ENCODE measurements at places on chromosomes 12 and 14. TPM values are rescaled to one million over a fixed set of nuclear protein-coding genes. Genes with fewer than 3 reads are reported as not detected.

ALDH2 gene
- 1.9 TPM for total RNA-seq

SLC38A4 gene
- total RNA-seq = not detected

SIX6 gene
- not detected for total RNA-seq

GRCh38 chr14:22803687-22803974, 11.6 kb downstream of the SLC7A7 start:
- no peak for DNase-seq

- peak; percentile 49 for DNase-seq
Measured at GRCh38 chr12:56634242-56634836, 4.2 kb upstream of the BAZ2A start.

GRCh38 chr14:57486767-57487379, 6.8 kb downstream of the CCDC198 start:
- no peak for DNase-seq

DNA sequence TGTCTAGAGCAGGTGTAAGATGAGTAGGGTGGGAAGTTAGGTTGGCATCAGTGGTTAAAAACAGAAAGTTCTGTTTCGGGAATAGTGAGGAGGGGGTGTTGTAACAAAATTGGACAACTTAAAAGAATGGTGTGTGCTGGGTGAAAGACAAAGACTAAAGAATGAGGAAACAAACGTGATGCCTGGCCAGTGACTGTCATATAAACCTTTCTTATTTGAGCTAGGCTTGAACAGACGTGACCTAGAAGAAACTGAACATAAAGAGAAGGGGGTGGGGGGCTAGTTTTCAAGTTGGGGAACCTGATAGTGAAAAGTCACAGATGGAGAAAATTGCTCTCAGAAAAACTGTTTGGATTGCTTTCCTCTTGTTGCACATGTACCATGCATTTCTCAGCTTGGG, 39.6 kb downstream of the RAD52 start:
- DNase-seq = no peak

GRCh38 chr12:108196921-108197320, 67.8 kb downstream of the WSCD2 start:
- DNase-seq = no peak

DNA sequence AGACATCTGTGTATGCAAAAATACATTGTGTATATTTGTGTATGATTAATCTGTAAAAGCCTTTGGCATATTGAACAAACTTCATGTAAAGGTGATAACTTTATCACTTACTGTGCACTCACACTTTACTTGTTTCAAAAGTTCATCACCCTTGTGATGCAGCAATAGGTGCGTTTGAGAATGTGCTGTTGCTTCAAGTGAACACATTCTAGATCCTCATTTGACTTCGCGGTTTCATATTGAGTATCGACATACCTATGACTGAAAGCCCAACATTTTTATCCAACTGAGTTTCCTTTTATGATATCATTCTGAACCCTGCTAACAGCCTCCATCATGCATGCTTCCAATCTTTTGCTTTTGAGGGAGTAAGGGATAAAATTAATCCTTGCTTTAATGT, 1086.9 kb downstream of the TMEM121 start:
- no peak for DNase-seq

GRCh38 chr12:79057540-79057939, 193.0 kb downstream of the SYT1 start:
- DNase-seq = no peak

Measured in activated naive CD8-positive, alpha-beta T cell treated with anti-CD3 and anti-CD28 coated beads, Interleukin-2, amount 10 ng/mL, durations not matched to agents 7 days and 5 days (primary cell).